ENCODE measurements at places on chromosomes 2 and 18.

DNA sequence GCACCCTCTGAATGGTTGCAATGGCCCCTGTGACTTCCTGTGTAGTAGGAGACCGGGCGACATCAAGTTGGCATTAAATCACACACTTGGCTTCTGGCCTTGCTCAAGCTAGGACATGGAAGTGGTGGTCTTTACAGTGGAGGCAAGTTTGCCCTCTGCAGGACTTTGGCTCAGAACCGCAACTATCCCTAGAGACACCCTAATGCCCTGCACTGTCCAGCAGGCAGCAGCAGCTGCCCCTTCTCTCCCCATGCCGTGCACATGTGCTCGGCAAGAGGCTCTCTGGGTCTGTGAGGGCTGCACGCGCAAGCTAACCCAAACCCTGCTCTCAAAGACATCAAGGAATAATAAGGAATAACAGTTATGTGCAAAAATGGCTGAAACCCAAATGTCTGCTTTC lies 106.5 kb downstream of the COL6A3 start:
- DNase-seq = no peak

DNA sequence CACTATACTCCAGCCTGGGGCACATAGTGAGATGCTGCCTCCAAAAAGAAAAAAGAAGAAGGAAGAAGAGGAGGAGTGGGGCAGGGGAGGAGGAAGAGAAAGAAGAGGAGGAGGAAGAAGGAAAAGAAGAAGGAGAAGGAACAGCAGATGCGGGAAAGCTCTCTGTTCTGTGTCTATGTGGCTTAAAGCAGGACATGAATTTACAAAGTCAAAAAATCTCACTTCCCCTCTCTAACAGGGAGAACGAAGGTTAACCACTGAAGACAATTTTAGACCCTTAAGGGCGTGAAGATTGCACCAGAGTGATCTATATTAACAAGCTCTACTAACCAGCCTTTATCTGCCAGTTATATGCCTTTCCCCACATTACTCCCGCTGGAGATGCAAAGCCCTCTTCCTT lies 258.9 kb downstream of the METTL4 start:
- no peak for DNase-seq

GRCh38 chr2:183248866-183249567 lies 124.8 kb downstream of the NUP35 start:
- peak; percentile 32 for DNase-seq

GRCh38 chr18:2715990-2716389 lies 60.5 kb downstream of the SMCHD1 start:
- no peak for DNase-seq

- no peak for DNase-seq
These were observed 38.3 kb downstream of the TMEM17 start for GRCh38 chr2:62467475-62468321.

All from neuronal stem cell (in vitro differentiated cells).